Suppressor macrophage treated with lipopolysaccharide for 1 hour (primary cell): ENCODE measurements at places on chromosomes 16 and 17.

DNA sequence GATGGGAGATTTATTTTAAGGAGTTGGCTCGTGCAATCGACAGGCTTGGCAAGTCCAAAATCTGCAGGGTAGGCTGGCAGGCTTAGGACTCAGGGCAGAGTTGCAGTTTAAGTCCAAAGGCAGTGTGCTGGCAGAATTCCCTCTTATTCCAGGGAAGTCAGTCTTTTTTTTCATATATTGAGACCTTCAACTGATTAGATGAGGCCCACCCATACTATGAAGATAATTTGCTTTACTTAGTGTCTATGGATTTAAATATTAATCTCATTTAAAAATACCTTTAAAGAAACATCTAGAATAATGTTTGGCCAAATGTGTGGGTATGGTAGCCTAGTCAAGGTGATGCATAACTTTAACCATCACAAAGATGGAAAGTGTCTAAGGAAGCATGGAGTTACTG is 99.8 kb downstream of the CNTNAP4 start:
- DNase-seq: no peak

DNA sequence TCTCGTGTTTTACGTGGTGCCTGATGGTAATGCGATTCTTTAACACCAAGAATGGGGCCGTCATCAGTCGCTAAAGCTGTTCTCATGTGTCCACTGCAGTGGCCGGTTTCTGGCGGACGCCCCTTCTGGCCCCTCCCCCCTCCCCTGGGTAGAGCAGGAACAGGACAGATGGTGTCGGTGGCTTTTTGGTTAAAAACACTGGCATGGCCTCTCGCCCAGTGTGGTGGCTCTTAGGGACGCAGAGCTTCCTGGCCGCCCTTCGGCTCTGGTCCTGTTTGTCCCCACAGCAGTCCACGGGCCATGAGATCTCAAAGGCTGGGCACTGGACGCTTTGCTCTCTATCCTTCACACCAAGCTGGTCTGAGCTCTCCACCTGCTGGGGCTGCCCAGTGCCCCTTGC is 151.8 kb downstream of the BANP start:
- no peak for DNase-seq

DNA sequence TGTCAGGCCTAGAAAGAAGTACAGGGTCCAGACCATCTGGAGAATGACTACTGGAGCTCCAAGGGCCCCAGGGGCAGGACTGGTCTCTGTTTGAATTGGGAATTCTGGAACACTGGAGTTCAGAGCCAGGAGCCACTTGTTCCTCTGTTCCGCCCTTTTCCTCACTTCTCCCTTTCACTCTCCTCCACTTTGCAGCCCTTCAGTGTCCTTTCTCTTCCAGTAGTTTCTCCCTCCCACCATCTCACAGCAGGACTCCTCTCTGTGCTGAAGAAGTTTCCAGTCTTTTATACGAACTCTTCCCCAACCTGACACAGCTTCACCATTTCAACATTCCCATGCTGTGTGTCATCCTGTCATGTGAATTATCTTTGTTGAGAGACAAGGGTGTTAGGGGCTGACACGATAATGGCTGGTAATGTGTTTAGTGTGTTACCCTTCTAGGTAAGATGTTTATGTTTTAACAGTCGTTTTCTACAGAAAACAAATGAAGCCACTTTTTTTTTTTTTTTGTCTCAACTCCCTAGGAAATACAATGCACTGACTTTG is 180.3 kb upstream of the MYOCD start:
- no peak for DNase-seq

DNA sequence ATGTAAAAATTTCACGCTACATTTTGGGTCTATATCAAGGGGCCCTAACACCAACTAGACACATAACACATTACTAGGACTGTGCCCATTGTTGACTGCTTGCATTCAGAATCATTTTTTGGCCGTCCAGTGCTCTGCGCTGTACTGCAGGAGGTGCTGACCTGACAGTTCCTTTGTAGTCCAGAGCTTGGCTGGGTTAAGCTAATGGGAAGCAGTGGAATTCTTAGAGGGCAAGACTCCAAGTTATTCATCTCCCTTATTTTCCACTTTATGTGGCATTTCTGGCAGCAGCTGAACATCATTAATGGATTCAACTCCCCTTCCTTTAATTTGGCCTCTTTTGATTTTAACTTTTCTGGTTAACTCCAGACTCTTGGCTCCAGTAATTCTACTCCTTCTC is 351.7 kb downstream of the CDH8 start:
- DNase-seq: no peak

DNA sequence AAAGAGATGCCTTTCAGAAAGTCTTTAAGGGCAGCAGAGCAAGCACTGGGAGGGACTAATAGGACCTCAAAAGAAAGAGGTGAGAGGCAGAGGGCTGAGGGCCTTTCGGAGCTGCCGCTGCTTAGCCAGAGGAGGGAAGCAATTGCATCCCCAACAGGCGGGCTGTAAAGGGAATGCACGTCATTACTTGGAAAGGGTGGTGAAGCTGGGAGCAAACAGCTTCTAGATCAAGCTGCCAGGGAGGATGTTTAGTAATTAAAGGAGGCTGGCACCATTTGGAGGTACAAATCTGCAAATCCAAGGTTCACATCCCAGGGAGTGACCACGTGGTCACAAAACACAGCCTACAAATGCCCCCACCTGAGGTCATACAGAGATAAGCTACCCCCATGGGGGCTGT is 429.0 kb upstream of the RBFOX1 start:
- no peak for DNase-seq

DNA sequence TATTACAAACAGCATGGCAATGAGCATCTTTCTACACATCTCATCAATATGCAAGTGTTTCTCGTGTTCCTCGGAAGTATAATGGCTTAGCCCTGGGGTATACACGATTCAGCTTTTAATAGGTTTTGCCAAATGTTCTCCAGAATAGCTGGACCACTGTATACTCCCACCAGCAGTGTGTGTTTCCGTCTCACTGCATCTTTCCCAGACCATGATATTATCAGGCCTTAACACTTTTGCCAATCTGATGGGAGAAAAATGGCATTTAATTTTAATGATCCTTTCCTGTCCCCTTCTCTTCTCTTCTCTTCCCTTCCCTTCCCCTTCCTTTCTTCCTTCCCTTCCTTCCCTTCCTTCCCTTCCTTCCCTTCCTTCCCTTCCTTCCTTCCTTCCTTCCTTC is 30.8 kb downstream of the PRKCB start:
- no peak for DNase-seq

GRCh38 chr16:47045459-47045858 is 72.0 kb upstream of the DNAJA2 start:
- no peak for DNase-seq

- no peak for DNase-seq
Observed at GRCh38 chr17:6667516-6667915, 16.0 kb downstream of the C17orf100 start.

GRCh38 chr16:20866145-20866772 is 33.9 kb downstream of the DCUN1D3 start:
- DNase-seq: peak; percentile 62

DNA sequence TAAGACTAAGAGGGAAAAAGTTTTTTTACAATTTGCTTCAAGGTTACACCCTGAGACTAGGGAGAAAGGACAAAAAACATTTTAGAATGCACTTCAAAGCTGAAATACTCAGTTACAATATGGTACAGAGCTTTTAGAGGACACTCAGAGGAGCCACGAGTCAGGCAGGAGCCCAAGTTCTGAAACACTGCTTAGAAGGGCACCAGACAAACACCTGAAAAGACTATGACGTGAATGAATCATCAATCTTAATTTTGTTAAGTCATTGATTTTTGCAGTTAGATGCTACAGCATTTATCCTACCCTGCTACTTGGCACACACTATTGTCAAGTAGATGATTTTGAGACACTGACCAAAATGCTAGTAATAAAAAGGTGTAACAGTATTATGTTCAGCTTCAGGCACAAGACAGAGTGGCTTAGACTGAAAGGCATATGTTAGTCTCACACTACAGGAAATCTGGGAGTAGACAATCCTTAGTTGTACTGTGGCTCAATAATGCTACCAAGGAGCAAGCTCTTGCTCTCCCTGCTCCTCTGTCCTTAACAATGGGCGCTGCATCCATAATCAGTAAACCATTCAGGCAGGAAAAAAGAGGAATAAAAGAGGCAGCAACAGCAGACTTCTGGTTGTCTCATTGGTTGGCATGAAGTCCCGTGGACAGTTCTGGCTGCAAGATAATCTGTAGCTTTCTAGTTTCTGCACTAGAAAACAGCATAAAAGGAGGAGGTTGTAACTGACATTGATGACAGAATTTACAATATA is 151.8 kb downstream of the ABCA8 start:
- no peak for DNase-seq

- no peak for DNase-seq
Observed at GRCh38 chr17:78268951-78269905, 37.8 kb downstream of the TMEM235 start.

GRCh38 chr16:11188801-11189740 is 66.9 kb downstream of the SOCS1 start:
- no peak for DNase-seq

DNA sequence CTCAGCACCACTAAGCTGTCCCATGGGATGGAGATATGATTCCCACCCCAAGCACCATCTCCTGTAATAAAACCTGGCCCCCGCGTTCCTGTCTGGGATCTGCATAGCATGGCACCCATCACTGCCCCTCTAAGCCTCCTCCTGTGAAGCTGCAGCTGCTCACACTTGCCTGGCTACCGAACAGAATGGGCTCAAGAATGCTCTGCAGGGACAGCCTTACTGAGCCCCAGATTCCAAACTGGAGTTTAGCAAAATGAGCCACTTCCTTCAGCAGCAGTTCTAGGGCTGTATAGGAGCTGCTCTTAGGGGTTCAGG is 256.1 kb downstream of the CPPED1 start:
- no peak for DNase-seq

GRCh38 chr16:85536411-85537330 is 76.5 kb upstream of the GSE1 start:
- DNase-seq: no peak

DNA sequence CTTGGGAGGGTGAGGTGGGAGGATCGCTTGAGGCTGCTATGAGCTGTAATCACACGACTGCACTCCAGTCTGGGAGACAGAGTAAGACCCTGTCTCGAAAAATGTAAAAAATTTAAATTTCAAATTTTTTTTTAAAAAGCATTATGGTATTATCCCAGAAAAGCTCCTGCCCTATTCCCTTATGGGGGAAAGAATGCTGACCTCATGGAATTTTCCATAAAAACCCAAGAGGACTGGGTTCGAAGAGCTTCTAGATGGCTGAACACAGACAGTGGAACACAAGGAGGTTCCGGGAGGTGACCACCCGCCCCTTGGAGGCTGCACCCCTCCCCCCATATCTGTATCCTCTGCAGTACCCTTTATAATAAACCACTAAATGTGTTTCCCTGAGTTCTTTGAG is 4.0 kb downstream of the EIF4A3 start:
- DNase-seq: no peak

GRCh38 chr17:76233588-76234353 is 6.5 kb downstream of the RNF157 start:
- no peak for DNase-seq

- DNase-seq: no peak
Observed at GRCh38 chr16:25950586-25951281, 259.0 kb downstream of the HS3ST4 start.

- DNase-seq: no peak
Observed at GRCh38 chr16:72604375-72604774, 432.4 kb upstream of the PMFBP1 start.

GRCh38 chr16:75578212-75578611 is 12.0 kb downstream of the GABARAPL2 start:
- DNase-seq: no peak

DNA sequence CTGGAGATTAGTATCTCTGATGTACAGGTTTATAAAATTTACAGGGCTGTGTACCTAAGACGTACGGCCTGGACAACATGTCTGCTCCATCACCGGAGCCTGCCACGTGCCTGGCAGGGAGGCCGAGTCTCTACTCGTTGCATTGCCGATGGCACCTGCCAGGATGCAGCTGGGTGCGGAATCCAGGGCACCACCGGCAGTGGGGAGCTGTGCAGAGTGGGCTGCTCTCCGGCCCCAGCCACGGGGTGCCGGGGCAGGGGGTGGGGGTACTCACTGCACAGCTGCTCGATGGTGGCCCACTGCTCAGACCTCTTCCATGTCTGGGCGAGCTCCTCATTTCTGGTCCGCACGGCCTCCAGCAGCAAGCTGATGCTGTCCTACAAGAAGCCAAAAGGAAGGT is 13.1 kb upstream of the FAAP100 start:
- DNase-seq: no peak

GRCh38 chr17:63275318-63275970 is 170.7 kb downstream of the CYB561 start:
- peak; percentile 85 for DNase-seq

- DNase-seq: no peak
Observed at GRCh38 chr17:54259476-54259875, 436.7 kb downstream of the KIF2B start.

- DNase-seq: peak; percentile 19
Observed at GRCh38 chr17:79607940-79608623, 2.8 kb downstream of the RBFOX3 start.

DNA sequence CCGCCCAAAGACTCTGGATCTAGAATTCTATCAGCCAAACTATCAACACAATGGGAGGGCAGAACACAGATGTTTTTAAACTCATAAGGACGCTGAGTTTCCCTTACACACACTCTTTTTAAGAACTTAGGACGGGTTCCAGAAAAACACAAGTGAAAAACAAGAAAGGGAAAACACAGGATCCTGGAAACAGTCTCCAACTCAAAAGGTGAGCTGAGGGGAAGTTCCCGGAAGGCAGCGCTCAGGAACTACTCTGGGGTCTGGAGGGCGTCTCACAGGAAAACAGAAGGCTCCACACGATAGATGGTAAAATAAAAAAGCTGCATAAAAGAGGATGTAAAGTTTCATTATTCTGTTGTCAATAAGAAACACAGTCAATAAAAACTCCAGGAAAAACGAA is 80.2 kb upstream of the DOC2B start:
- no peak for DNase-seq

DNA sequence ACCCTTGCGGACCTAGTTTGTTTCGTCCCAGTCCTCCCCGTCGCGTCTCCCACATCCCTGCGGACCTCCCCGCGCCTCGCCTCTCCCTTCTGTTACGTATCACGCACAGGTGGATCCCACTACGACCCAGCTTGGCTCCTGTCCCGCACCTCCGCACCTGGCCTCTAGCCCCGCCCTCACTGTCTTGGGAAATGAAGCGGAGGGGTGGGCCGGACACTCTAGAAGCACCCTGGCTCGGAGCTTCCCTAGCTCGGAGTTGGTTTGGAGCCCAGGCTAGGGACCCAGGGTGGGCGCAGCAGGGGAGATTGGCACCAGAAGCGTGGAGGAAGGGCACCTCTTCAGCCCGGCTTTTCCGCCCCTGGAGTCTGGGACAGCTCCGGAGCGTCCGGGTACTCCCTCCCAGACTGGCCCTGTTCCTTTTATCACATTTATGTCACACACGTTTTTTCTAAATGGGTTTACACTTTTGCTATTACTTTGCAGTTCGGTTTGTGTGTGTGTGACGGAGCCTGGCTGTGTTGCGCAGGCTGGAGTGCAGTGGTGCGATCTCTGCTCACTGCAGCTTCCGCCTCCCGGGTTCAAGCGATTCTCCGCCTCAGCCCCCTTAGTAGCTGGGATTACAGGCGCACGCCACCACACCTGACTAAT is 1.4 kb upstream of the CEMP1 start:
- peak; percentile 66 for DNase-seq
